GM23248 (cell line): ENCODE measurements at places on chromosomes 13 and 19. TPM values are rescaled to one million over a fixed set of nuclear protein-coding genes. Genes with fewer than 3 reads are reported as not detected.

DNA sequence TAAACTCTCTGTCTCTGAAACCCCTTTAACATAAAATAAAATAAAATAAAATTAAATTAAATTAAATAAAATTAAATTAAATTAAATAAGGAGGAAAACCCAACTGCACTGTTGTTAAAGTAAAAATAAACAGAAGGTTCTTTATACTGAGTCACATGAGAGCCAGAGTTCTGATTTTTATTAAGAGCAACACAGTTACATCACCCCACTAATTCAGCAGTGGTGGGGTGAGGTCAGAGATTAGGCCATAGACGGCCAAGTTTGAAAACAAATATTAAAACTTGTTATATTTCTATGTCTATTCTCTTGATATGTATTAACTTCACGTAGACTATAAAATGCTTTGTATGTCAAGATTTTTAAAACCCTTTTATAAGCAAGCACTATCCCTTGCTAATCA lies 59.5 kb downstream of the MYCBP2 start:
- H3K4me1 ChIP-seq: no peaks in the 10 kb centered on the region
- H3K27me3 ChIP-seq: no peaks in the 10 kb centered on the region
- peaks cover 31% of the 10 kb centered on the region for H3K36me3 ChIP-seq
- no peak overlapping the region for H3K4me3 ChIP-seq
- 0 out of 2 replicates have a peak overlapping the region, but pooled peaks have one; percentile 12 for H3K27ac ChIP-seq

- no peak overlapping the region for H3K27ac ChIP-seq
- peaks cover 4% of the 10 kb centered on the region; the same call in 1 of the 2 replicates for H3K27me3 ChIP-seq
- no peak for DNase-seq
- no peaks in the 10 kb centered on the region for H3K4me1 ChIP-seq
- H3K4me3 ChIP-seq: no peak overlapping the region
- no peaks in the 10 kb centered on the region for H3K36me3 ChIP-seq
Observed at GRCh38 chr13:79674765-79675515, 194.0 kb downstream of the NDFIP2 start.

DNA sequence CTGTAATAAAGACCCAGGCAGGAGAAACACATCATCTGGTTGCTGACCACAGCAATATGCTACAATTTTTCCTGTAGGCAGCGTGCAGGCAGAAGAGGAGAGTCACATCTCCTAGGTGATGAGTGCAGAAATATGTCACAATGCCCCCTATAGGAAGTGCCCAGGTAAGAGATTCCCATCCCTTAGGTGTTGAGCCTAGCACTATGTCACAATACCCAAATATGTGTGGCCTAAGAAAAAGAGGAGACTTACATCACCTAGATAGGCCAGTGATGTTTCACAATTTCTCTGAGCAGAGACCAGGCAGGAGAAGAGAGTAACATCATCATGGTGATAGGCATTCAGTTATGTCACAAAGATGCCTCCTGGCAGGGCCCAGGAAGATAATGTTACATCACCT lies 49.4 kb upstream of the ZNF728 start:
- H3K4me3 ChIP-seq: no peak overlapping the region
- DNase-seq: no peak
- no peaks in the 10 kb centered on the region for H3K4me1 ChIP-seq
- H3K27me3 ChIP-seq: no peaks in the 10 kb centered on the region

DNA sequence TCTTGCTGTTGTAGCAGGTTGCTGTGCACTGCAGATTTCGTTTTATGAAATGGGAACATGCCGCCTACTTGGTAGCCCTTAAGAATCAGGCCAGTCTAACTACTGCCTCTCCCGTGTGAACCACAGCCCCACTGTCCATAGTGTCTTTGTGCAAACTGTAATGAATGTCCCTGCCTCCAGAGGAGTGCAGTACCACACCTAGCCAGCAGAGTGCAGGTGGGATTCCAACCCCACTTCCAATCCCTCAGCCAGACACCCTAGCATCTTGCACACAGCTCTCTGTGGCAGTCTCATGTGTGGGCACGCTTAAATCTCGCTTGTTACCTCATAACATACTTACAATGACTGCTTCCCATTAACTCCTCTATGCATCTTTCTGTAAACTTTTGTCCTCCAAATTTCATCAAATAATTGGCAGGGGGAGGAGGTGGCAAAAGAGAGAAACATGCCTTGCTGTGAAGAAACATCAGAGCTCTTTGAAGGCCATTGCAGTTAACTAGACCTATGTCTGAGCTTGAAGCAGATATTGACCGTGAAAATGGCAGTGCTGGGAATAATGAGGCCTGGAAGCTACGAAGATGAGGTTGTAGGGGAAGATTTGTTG lies 47.2 kb downstream of the ZAR1L start:
- no peak overlapping the region for H3K4me3 ChIP-seq
- H3K27ac ChIP-seq: no peak overlapping the region
- H3K4me1 ChIP-seq: peaks cover 6% of the 10 kb centered on the region; the same call in 1 of the 2 replicates
- no peaks in the 10 kb centered on the region for H3K27me3 ChIP-seq
- no peaks in the 10 kb centered on the region for H3K36me3 ChIP-seq

GRCh38 chr19:5394551-5395505 lies 54.2 kb upstream of the PTPRS start:
- DNase-seq: no peak
- H3K36me3 ChIP-seq: no peaks in the 10 kb centered on the region
- no peak overlapping the region for H3K27ac ChIP-seq
- no peaks in the 10 kb centered on the region for H3K4me1 ChIP-seq
- H3K27me3 ChIP-seq: peaks cover 65% of the 10 kb centered on the region

DNA sequence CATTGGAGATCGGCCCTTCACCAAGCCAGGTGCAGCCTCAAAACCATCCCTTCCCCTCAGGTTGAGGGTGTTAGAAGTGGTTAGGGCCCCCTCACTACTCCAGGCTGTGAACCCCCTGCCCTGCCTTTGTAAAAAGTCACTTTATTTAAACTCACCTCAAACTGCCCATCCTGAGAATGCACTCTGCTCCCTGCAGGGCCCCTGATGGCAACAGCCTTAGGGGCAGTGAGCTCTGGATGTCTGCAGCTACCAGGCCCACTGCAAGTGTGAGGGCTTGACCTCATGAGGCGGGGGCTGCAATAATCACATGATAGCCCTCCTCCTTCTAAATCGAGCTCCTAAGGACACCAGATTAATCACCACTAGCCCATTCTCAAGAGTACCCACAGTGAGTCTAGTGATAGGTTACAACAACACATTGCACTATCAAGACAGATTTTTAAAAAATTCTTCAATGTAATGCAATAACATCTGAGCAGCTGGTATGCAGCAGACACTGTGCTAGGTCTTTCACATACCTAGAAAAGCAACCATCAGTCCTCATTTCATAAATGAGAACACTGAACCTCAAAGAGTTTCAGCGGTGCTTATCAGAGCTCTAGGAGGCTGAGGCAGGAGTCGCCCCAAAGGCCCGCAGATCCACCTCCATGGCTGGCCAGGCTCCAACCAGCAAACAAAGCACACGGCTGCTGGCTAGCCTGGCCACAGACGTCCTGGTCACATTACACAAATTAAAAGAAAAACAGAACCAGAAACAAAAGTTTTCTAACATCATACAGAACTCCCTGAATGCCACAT lies 26.0 kb downstream of the SLC7A1 start:
- DNase-seq: no peak
- no peak overlapping the region for H3K27ac ChIP-seq
- H3K36me3 ChIP-seq: peaks cover 10% of the 10 kb centered on the region; the same call in 1 of the 2 replicates
- H3K4me1 ChIP-seq: peaks cover 21% of the 10 kb centered on the region
- H3K27me3 ChIP-seq: no peaks in the 10 kb centered on the region

DNA sequence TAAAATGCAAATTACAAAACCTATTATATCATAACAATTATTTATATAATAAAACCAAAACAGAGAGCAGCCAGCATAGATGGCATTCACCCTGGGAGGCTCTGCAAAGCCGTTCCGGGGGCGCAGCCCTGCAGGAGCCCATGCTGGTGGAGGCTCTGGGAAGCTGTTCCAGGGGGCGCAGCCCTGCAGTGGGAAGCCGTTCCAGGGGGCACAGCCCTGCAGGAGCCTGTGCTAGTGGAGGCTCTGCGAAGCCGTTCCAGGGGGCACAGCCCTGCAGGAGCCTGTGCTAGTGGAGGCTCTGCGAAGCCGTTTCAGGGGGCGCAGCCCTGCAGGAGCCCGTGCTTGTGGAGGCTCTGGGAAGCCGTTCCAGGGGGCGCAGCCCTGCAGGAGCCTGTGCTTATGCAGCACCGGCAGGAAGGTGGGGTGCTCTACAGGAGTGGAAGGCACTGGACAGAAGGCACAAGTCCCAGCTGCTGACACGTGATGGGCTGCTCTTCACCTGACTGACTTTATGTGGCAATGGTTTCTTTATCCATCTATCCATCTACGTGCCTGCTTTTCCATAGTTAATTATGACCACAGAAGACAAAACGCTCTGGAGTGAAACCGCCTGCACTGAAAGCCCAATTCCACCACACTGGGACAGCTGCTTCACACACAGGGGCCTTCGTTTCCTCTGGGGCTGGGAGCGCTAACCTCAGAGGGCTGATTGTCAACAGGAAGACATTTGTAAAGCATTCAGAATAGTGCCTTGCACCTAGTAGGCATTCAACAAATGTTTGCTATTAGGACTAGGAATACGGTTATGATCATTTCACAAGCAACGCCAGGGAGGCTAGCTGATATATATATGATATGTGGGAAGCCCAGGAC lies 23.7 kb downstream of the PCID2 start:
- peaks cover 19% of the 10 kb centered on the region for H3K4me1 ChIP-seq
- H3K27ac ChIP-seq: no peak overlapping the region
- peaks cover 43% of the 10 kb centered on the region for H3K36me3 ChIP-seq
- H3K4me3 ChIP-seq: no peak overlapping the region
- no peaks in the 10 kb centered on the region for H3K27me3 ChIP-seq

DNA sequence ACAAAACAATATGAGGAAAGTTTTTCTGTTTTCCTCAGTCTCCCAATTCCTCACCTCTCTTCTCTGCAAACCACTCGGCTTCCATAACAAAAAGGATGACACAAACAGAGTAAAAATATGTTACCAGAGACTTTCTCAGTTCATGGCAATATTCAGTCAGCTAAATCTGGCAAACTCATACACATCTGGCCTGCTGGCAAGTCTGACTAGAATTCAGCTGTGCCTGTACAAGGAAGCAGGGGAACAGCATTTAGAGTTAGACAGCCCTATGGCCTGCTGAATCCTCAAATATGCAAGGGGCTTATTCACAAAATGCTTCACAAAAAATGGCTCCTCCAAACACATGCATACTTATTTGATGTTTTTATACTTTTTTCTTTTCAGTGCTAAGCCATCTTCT lies 227.8 kb downstream of the ENOX1 start:
- no peaks in the 10 kb centered on the region for H3K4me1 ChIP-seq
- H3K36me3 ChIP-seq: no peaks in the 10 kb centered on the region
- DNase-seq: no peak
- H3K27me3 ChIP-seq: no peaks in the 10 kb centered on the region
- no peak overlapping the region for H3K27ac ChIP-seq

GRCh38 chr13:97125810-97126738 lies 96.1 kb upstream of the MBNL2 start:
- peak overlapping the region; percentile 39 for H3K4me3 ChIP-seq
- DNase-seq: peak; percentile 76
- peaks cover 44% of the 10 kb centered on the region for H3K4me1 ChIP-seq
- no peaks in the 10 kb centered on the region for H3K27me3 ChIP-seq

GRCh38 chr13:81275666-81276258 lies 934.8 kb upstream of the SPRY2 start:
- no peaks in the 10 kb centered on the region for H3K4me1 ChIP-seq
- no peak overlapping the region for H3K4me3 ChIP-seq
- no peak overlapping the region for H3K27ac ChIP-seq
- H3K27me3 ChIP-seq: no peaks in the 10 kb centered on the region
- H3K36me3 ChIP-seq: no peaks in the 10 kb centered on the region

GRCh38 chr13:41751277-41751676 lies 209.6 kb downstream of the VWA8 start:
- no peaks in the 10 kb centered on the region for H3K27me3 ChIP-seq
- H3K27ac ChIP-seq: 0 out of 2 replicates have a peak overlapping the region, but pooled peaks have one; percentile 6
- peak; percentile 70 for DNase-seq

GRCh38 chr13:70604448-70604847 lies 496.2 kb upstream of the KLHL1 start:
- no peaks in the 10 kb centered on the region for H3K36me3 ChIP-seq
- H3K4me1 ChIP-seq: no peaks in the 10 kb centered on the region
- no peak overlapping the region for H3K27ac ChIP-seq
- DNase-seq: no peak

DNA sequence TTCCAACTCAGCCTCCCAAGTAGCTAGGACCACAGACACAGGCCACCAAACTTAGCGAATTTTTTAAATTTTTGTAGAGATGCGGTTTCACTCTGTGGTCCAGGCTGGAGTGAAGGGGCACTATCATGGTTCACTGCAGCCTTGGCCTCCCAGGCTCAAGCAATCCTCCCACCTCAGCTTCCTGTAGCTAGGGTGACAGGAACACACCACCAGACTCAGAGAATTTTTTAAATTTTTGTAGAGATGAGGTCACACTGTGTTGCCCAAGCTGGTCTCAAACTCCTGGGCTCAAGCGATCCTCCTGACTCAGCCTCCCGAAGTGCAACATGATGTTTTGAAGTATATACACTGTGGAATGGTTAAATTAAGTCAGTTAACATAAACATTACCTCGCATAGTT lies 263.6 kb downstream of the OXGR1 start:
- no peak overlapping the region for H3K4me3 ChIP-seq
- H3K27me3 ChIP-seq: no peaks in the 10 kb centered on the region
- H3K36me3 ChIP-seq: no peaks in the 10 kb centered on the region
- DNase-seq: no peak

- H3K27ac ChIP-seq: no peak overlapping the region
- no peaks in the 10 kb centered on the region for H3K36me3 ChIP-seq
- H3K4me1 ChIP-seq: no peaks in the 10 kb centered on the region
- H3K4me3 ChIP-seq: no peak overlapping the region
- peak; percentile 19 for DNase-seq
- H3K27me3 ChIP-seq: peaks cover 8% of the 10 kb centered on the region; the same call in 1 of the 2 replicates
Observed at GRCh38 chr13:113029487-113030258, 60.7 kb downstream of the MCF2L start.

- DNase-seq: peak; percentile 27
- no peak overlapping the region for H3K27ac ChIP-seq
Observed at GRCh38 chr19:48867123-48867745, 1.2 kb downstream of the PLEKHA4 start.

- H3K4me1 ChIP-seq: peaks cover 37% of the 10 kb centered on the region
- peak; percentile 73 for DNase-seq
- H3K4me3 ChIP-seq: peak overlapping the region; percentile 12; the same call in 1 of the 2 replicates
- H3K27ac ChIP-seq: peak overlapping the region; percentile 45
- H3K27me3 ChIP-seq: no peaks in the 10 kb centered on the region
- H3K36me3 ChIP-seq: no peaks in the 10 kb centered on the region
Observed at GRCh38 chr13:76939215-76939614, 9.1 kb upstream of the ACOD1 start.

The RFXAP gene
- 0.89 and 1.8 TPM in 2 replicates for total RNA-seq

The WTIP gene
- 35.2 and 37.2 TPM in 2 replicates for total RNA-seq

The ZNF792 gene
- total RNA-seq: 1.8 and 3.8 TPM in 2 replicates

The ATP4A gene
- not detected in 2 replicates for total RNA-seq

The ERFL gene
- not detected in 2 replicates for total RNA-seq

The LSR gene
- not detected in 2 replicates for total RNA-seq

The KLK3 gene
- not detected in 2 replicates for total RNA-seq

The SMIM24 gene
- not detected in 2 replicates for total RNA-seq

The PRR20B gene
- total RNA-seq: not detected in 2 replicates

The PODNL1 gene
- total RNA-seq: 6.2 and 9.2 TPM in 2 replicates

The CYP2A6 gene
- total RNA-seq: not detected in 2 replicates

The ZSCAN5C gene
- total RNA-seq: not detected in 2 replicates

The IER2 gene
- total RNA-seq: 27.8 and 30.4 TPM in 2 replicates

The KLK14 gene
- total RNA-seq: not detected in 2 replicates

The ONECUT3 gene
- total RNA-seq: not detected in 2 replicates

The MAP2K7 gene
- total RNA-seq: 9.7 and 14.8 TPM in 2 replicates

The ZNF414 gene
- total RNA-seq: 1.8 and 2.0 TPM in 2 replicates

The NLRP4 gene
- total RNA-seq: not detected in 2 replicates

The ANGPTL8 gene
- total RNA-seq: 1.7 TPM in 1 of 2 replicates, not detected in the other
